Stimulated activated CD8-positive, alpha-beta memory T cell treated with anti-CD3 and anti-CD28 coated beads, Interleukin-4, amount 100 ng/mL, for 1 hour (primary cell): ENCODE measurements at places on chromosomes 2 and 18.

DNA sequence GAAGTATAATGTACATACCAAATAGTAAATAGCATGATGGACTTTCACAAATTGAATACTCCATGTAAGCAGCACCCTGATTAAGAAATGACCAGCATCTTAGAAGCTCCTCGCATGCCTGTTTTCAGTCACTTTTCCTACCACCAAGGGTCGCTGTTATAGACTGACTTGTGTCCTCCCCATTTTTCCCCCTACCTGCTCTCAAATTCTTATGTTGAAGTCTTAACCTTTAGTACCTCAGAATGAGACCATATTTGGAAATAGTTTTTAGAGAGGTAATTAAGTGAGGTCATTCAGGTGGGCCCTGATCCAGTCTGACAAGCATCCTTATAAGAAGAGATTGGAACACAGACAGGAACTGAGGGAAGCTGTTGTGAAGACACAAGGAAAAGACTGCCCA, 125.9 kb downstream of the LYPD6 start:
- DNase-seq = no peak

DNA sequence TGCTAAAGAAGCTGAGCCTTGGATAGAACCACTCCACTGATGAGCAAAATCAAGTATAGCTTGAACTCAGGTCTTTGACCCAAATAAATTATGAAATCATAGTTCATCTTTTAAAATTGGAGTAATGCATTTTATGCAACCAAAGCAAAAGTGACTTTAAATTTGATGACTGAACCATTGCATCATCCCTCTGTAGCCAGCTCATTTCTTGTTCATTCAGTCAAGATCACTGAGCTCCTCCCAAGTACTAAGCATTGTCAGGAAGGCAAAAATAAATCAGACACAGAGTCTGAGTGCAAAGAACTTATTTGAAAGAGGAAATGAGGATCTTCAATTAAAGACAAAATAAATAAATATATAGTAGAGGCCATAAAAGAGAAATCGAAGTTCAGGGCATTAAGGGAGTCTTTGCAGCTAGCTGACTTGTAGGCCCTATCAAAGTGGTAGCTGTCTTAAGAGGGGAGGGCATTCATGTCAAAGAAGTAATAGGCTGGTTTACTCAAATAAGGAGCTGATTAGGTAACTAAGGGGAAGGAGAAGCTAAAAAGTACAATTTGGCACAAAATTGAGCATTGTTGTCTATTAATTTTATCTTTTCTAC, 411.8 kb downstream of the MTX2 start:
- no peak for DNase-seq

DNA sequence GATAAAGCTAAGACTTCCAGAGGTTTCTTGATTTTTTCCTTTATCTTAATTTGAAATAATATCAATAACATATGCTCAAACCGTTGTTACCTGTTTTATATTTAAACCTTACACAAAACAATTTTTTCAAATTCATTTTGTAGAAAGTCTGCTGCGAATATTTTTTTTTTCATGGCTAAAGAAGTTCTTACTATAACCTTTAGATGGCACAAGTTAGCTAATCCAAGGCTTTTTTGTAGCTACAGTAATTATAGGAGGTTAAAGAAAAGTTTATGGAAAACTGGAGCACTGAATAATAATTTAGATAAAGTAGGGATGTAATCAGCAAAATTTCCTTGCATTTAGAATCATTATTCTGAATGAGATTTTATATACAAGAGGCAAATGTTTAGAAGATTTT, 78.0 kb upstream of the PNPT1 start:
- DNase-seq = no peak

DNA sequence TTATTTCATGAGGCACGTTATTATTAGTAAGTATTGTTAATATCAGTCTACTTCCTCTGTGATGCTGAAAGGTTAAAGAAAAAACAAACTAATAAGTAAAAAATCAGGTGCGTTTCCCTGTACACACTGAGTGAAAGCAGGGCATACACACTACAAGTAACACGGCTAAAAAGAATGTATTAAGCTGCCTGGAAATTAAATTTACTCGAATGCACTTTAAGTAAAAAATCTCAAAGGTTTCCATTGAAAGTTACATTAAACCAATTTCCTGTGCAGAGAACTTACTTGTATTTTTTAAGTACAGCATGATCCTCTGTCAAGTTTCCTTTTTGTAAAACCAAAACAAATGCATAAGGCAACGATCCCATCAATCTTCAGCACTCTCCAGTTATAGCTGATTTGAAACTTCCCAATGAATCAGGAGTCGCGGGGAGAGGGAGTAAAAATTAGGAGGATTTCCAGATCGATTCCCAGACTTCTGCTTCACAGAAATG, 633 bp downstream of the BCL2 start:
- DNase-seq = no peak
